ENCODE measurements at places on chromosomes 12 and 14.

- DNase-seq = no peak
Observed at GRCh38 chr12:57008178-57008577, 1.8 kb upstream of the ZBTB39 start.

GRCh38 chr12:99767809-99768208 lies 120.3 kb downstream of the GARIN6 start:
- DNase-seq = no peak

- peak; percentile 41 for DNase-seq
Observed at GRCh38 chr12:54417712-54418440, 1.2 kb downstream of the ITGA5 start.

DNA sequence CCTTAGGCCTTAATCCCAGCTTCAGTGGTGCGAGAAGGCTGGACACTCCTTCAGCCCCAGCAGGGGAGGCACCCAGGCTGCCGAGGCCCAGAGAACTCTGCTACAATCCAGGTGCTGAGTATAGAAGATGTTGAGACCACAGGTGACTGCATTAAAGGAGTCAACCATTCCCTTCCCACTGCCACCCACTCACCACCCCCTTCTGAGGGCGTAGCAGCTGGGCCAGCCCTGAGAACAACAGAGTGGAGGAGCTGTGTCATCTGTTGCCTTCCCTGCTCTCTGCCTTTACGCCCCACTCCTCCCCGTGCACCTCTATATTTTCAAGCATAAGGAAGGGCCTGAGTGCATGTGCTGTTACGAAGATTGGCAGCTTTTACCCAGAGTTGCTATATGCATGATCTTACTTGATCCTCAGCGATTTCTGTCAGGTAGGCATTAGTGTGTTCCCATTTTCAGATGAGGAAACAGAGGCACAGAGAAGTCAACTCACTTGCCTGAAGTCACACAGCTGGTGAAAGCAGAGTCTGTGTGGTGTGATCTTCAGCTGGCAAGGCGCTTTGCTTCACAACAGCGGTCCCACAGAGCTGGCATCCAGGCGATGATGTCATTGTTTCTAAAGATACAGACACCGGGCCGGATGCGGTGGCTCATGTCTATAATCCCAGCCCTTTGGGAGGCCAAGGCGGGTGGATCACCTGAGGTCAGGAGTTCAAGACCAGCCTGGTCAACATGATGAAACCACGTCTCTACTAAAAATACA lies 46.7 kb downstream of the RIN3 start:
- no peak for DNase-seq

GRCh38 chr12:57775563-57776246 lies 3.3 kb downstream of the EEF1AKMT3 start:
- no peak for DNase-seq

DNA sequence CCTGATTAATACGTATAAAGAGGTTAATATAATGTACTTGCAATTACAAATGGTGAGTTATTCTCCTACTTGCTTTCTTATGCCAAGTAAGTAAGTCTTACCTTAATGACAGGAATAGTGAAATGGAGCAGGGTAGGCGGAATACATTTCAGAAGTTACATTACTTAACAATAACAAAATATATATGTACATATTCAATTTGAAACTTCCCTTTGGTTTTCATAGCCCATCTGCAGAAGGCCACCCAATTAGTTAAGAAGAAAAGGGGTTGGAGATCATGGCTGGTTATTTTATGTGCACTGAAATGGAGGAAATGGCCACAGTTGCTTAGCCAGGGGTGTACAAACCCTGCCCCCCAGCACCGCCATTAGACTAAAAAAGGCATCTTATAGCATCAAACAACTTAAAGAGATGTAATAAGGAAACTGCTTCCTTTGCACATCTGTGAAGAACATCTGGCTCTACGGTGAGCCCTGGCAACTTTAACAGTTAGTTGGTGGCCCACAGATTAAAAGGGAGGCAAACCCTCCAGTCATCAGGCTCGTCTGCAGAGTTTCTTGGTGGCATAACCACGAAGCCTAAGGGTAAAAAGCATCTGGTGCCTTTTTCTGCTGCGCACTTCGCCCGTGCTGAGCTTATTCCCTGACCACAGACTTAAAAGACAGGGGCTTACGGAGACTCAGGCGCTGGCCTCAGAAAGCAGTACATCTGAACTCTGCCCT lies 38.8 kb upstream of the DACT1 start:
- no peak for DNase-seq

DNA sequence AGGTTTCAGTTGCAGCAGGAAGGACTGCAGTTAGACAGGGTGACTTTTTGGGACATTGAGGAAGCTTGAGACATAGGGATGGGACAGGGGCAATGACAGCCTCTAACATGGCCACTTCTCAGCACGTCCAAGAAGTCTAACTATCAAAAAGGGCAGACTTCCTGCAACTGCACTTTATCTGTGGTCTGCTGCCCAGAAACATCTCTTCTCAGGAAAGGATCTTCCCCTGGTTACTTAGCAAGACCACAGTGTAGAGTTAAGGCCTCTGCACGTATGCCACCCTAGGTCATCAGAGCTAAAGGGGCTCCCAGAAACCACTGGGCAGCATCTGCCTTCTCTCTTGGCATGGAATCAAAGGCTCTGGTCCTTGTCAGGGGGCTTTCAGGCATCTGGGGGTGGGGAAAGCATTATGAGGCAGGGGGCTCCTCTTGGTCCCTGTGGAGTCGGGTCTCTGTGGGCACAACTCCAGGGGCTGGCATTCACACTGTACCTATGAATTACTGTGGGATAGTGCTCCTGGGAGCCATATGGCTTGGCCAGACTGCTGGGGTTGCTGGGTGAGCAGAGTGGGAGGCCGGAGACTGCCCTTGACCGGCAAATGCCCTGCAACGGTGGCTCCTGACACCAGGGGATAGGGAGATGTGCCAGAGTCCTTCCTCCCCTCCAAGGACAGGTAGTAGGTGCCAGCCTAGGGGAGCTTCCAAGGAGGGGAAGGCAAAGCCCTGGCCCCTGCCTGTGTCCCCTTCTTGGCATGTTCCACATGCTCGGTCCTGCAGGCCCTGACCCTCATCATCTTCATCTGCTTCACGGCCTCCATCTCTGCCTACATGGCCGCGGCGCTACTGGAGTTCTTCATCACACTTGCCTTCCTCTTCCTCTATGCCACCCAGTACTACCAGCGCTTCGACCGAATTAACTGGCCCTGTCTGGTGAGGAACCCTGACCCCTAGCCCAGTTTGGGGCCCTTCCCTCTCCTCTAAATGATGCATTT lies 1.0 kb downstream of the CMTM5 start:
- no peak for DNase-seq

GRCh38 chr12:3827301-3828000 lies 45.7 kb downstream of the PARP11 start:
- DNase-seq = no peak

GRCh38 chr12:51844854-51845253 lies 3.7 kb downstream of the FIGNL2 start:
- no peak for DNase-seq

DNA sequence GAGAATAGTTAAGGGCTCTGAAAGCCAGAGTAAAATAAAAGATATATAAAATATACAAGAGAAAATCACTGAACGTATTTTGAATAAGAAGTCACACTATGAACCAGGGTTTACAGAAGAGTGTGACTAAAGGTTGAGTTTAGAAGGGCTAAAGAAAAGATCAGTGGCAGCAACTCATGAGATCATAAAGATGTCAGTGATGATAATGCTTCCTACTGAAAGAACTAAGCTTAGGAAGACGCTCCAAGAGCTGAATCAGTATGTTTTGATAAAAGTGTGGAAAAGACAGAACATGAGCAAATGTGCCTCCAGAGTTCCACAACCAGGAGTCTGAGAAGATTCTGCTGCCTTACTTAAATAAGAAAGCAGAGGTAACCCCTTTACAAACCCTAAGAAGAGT lies 74.6 kb downstream of the KITLG start:
- no peak for DNase-seq

DNA sequence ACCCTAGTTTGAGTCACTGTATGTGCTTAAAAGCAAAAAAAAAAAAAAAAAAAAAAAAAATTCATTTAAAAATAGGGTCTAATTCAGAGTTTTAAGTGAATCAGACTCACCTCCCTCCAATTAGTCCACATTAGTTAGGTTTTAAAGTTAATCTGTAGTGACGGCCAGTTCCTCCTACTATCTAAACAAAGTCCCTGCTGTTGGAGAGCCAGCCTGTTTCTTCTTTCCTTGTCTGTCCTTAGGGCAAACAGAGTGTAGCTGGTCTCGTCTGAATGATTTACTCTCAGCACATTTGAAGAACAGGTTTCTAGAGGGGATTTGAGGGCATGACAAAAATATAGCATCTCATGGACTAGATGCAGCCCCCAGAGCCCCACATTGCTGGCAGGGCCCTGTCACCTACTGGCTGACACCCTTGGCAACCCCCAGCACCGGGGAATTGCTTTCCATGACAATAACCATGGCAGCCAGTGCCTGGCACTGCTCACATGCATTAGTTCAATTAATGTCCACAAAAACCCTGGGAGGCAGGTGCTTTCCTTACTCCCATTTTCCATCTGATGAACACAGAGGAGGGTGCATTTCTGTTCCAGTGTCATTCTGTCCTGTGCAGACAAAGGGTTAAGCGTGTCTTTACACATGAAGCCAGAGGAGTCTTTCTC lies 138.3 kb downstream of the PLXNC1 start:
- DNase-seq = no peak

DNA sequence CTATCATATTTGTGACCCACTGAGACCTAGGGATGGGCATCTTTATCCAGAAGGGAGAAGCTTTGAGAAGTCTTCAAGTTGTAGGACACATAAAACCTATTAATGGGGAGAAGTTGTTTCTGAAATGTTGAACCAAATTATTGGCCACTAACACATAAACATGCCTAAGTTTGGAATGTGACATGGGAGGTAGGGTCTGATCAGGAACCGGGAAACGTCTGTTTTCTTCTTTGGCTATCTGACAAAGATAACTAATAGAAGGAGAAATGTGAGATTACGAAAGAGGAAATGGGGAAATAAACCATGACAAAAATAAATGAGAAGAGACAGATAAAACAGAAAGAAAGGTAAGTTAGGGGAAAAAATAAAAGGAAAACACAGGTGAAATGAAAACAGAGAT lies 425.2 kb downstream of the EGLN3 start:
- DNase-seq = no peak

DNA sequence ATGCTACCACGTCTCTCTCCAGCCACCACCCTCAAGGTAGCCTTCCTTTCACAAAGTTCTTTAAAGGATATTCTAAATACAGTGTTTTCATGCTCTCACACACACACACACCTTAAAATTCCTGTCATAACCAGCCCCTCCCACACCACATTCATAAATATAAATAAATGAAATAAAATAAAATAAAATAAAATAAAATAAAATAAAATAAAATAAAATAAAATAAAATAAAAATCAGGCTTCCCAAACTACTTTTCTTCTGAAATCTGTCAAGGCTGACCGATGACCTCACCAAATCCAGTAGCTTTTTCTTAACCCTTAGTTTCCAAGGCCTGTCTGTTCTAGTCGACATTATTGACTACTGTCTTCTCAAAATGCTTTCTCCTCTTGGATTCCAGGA lies 378.4 kb downstream of the SEC23A start:
- DNase-seq = no peak

DNA sequence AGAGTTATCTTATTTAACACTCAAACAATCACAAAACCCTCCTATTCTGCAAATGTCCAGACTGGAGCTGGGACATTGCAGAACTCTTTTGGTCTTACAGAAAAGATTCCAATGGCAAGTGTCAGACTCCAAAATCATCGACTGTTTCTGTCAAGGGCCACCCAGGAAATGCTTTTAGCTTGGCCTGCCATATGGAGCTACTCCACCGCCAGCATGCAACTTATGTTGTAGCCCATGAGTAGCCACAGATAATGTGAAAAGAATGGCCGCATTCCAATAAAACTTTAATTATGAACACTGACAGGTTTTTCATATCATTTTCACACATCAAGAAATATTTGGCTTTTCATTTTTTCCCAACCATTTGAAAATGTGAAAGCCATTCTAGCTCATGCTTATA lies 57.5 kb downstream of the SYNE3 start:
- no peak for DNase-seq

- DNase-seq = no peak
Observed at GRCh38 chr14:88995437-88996198, 171.2 kb downstream of the TTC8 start.

- no peak for DNase-seq
Observed at GRCh38 chr14:53638966-53639365, 317.7 kb downstream of the BMP4 start.

DNA sequence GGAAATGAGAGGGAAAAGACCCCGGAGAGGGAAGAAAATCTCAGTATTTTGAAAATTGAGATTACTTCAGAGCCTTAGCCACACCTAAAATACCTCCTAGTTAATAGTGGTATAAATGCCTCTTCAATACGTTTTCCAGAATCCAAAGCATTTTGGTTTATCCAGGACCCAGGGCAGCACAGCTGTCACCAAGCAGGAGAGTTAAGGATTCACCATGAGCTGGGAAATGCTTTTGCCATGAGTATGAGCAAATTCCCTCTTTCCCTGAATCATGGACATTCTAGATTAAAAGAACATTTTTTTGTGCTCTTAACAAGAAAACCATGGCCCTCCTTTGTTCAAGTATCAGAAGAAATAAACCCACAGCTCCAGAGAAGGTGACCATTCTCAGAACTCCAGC lies 21.8 kb upstream of the RTRAF start:
- DNase-seq = no peak

DNA sequence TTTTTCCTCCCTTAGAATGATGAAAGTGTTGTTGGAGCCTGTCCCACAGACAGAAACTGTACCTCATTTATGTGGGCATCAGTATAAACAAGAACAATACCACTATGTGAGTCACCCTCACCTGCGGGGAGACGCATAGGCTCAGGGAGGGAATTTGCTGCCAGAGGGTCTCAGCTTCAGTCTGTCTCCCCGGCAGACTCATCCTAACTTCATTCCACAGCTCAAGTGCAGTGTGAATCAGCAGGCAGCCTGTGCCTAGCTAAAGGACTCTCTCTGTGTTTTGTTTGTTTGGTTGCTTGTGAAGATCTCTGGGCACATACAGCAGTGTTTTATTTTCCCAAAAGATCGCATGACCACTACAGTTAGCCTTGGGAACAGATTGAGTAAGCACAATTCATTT lies 98.9 kb downstream of the PRKCH start:
- no peak for DNase-seq
